Smooth muscle cell of the umbilical artery (primary cell): ENCODE measurements at places on chromosomes 11 and 22. TPM values are rescaled to one million over a fixed set of nuclear protein-coding genes. Genes with fewer than 3 reads are reported as not detected.

The PLAAT2 gene
- total RNA-seq: not detected in 2 replicates

The PARVA gene
- 57.0 and 80.9 TPM in 2 replicates for total RNA-seq

The TUBA8 gene
- total RNA-seq: 0.18 TPM in 1 of 2 replicates, not detected in the other

The ZNF280A gene
- total RNA-seq: 0.23 TPM in 1 of 2 replicates, not detected in the other

The GAL3ST1 gene
- 0.18 TPM in 1 of 2 replicates, not detected in the other for total RNA-seq
